Suppressor macrophage (primary cell): ENCODE measurements at places on chromosomes 5 and 9.

- peak; percentile 35 for DNase-seq
These were observed 1.1 kb upstream of the EPB41L4A start for GRCh38 chr5:112419986-112420864.

- DNase-seq = no peak
These were observed 187.1 kb downstream of the ARHGEF28 start for GRCh38 chr5:73812962-73813588.

DNA sequence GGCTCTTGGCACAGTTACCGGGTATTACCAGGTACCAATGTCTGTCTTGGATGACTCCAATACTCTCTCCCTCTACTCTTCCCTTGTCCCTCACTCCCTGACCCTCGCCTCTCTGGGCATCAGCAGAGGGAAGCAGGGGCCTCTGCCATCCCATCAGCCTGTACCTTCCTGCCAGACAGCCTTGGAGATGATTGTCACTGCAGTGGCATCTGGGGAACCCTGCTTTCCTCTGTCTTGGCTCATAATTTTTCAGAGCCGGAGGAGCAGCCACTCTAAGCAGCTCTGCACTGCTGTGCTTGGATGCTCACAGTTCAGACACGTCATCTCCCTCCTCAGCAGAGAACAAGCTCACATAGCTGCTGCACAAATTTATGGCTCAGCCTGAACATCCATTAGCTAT lies 274.1 kb downstream of the SMARCA2 start:
- no peak for DNase-seq

DNA sequence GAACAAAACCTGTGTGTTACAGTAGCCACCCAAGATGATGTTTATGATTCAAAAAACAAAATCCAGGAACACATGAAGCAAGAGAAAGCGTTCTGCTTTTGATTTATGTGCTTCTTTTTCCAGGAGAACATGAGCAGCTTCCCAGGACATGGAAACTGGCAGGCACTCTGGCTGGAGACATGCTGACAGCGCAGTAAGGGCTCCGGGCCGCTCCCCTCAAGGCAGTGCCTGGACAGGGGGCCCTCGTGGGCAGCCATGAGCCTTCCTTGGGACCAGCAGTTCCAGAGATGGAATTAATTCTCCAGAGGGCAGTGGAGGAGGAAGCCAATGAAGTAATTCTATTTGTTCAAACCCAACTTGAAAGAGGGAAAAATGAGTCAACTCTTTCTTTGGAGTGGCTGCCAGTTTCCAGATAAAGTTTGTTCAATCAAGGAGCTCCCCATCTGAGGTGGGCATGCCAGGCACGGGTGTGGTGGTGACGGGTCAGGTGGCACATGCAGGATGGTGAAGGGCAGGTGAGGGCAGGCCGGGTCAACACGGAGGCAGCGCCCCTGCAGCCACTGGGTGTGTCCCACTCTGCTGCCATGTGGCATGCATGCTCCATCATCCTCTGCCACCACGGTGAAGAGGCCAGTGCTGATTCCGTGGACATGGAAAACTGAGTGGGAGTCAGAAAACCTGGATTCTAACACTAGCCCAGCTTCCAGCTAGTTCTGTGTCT lies 83.8 kb downstream of the OTULIN start:
- no peak for DNase-seq

DNA sequence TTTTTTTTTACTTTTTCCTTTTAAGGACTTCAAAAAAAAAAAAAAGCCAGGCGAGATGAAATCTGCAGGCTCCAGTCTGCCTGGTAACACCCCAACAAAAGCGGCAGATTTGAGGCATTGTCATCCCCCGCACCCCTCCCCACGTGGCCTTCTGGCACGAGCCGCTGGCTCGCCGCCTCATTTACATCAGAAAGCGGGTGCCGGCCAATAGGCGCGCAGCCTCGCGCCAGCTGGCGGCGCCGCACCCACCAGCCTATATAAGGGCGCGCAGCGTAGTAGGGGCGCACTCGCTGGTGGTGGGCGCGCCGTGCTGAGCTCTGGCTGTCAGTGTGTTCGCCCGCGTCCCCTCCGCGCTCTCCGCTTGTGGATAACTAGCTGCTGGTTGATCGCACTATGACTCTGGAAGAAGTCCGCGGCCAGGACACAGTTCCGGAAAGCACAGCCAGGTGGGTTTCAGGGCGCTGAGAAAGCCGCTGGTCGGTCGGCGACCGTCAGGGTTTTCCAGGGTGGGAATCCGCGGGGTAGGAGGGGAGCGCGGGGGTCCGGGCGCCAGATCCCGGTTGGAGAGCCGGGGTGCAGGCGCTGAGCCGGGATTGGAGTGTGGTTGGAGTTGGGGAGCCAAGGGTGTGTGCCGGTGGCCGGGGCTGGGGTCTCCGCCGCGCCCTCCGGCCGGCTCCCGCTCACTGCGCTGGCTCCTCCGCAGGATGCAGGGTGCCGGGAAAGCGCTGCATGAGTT lies at the start of gene GADD45G:
GADD45G (plus strand) TSS at position 284 of the 736 bp plus-strand sequence; CDS start at position 394, 110 bp downstream.
- peak; percentile 97 for DNase-seq

DNA sequence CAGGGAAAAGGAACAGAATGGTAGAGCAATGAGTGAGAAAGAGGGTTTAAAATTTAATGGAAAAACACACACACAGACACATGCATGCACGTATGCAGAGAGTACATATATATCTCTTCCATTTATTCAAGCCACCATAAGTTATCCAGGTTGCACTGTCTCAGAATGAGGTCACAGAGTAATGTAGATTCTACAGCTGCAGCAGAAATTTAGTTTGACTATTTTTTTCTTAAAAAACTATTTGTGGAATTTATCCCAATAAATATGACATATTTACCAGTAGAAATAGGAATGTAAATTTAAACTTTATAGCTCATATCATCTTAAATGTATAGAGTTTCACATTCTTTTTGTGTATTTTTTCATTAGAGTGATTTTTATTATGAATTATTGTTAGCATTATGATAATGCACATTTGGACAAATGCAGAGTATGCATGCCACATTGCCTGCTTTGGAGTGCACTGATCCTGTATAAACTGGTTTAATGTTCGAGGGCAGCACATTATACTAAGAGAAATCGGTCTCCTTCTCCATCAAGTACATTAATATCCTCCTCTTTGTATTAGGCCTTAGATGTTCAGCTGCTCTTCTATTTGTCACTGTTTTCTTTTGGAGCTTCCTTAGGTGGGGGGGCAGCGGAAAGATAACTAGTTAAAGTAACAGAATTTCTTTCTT lies 216.3 kb upstream of the TARS1 start:
- no peak for DNase-seq

- no peak for DNase-seq
These were observed 74.5 kb downstream of the C7 start for GRCh38 chr5:40983781-40984180.

GRCh38 chr5:150082889-150083288 lies 3.5 kb downstream of the CSF1R start:
- DNase-seq = peak; percentile 54

DNA sequence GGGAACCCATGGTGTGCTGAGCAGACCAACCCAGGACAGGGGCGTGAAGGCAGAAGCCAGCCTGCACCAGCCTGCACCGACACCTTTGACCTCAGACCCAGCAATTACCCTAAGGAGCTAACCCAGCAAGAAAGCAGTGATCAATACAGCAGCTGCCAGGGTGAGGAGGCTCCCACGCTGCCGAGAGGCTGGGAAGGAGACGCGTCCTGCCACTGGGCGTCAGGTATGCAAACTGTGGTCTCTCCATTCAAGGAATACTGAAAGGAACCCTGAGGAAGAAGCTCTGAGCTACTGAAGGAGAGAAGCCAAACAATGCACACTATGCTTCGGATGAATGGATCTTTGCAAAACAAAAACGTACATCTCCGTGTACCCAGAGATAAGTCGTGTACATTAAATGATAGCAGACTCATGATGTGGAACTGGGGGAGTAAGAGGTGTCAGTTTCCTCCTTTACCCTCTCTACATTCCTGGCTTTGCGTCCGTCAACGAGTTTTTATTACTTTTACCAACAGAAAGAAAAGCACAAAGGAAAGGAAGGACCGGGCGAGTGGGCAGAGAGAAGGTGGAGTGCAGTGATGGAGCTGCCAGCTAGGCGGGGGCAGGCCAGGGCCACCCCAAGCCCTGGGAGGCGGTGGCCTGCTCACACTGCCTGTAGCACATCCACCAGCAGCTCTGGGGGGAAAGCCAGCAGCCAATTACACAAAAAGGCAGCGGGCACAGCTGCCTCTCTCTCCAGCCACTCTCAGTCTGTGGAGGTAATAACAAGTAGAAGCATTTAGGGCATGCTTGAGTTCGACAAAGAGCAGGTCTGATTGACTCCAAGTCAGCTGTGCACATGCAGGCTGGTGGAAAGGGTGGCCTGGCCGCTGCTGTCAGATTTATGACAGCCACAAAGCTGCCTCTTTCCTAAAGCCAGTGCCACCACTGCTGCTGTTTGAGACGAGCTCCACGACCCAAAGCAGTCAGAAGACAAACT lies 29.3 kb downstream of the RASGEF1C start:
- no peak for DNase-seq

DNA sequence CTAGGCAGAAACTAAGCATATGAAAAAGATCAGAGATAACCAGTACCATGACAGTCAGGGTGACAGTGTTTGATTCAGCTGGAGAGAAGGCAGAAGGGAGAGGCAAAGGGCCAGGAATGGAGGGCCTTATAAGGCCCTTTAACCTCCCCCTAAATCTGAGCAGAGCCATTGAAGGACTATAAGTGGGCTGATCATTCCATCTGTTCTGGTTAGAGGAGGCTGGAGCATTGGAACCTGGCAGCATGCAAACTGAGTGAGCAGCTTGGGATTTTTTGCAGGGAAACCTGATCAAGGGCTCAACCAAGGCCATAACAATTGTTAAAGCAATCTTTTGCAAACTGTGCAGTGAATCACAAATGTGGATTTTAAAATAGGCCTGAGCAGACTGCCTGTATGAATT lies 174.5 kb upstream of the DAP start:
- DNase-seq = no peak

GRCh38 chr9:109801484-109801883 lies 21.5 kb downstream of the PALM2AKAP2 start:
- DNase-seq = no peak

DNA sequence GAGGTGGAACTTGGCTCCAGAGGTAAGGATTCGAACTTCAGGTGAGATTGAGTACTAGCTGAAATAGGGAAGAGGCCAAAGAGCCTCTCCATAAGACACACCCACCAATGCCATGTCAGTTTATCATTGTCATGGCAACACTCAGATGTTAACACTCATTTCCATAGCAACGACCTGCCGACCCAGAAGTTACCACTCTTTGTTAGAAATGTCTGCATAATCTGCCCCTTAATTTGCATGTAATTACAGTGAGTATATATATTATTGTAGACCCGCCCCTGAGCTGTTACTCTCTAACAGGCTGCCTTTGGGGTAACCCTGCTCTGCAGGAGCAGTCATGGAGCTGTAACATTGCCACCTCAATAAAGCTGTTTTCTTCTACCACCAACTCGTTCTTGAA lies 10.2 kb upstream of the NTRK2 start:
- DNase-seq = no peak

GRCh38 chr5:151620461-151620840 lies 29.3 kb upstream of the FAT2 start:
- no peak for DNase-seq

GRCh38 chr9:92612292-92612691 lies 57.6 kb downstream of the IPPK start:
- DNase-seq = no peak
